Left lung (tissue), 14 donors: ENCODE measurements at places on chromosomes 16 and 17. TPM values are rescaled to one million over a fixed set of nuclear protein-coding genes. Genes with fewer than 3 reads are reported as not detected.

The HEATR3 gene
- 18.0 TPM for polyA plus RNA-seq

The C16orf89 gene
- 145 TPM for polyA plus RNA-seq

The ABCC12 gene
- polyA plus RNA-seq, result 0.06 TPM

The ANKRD40CL gene
- 0.47 TPM for polyA plus RNA-seq

The TPSD1 gene
- not detected for polyA plus RNA-seq

The USH1G gene
- 0.07 TPM for polyA plus RNA-seq

The TBC1D3E gene
- polyA plus RNA-seq, result not detected

The OR3A2 gene
- 0.08 TPM for polyA plus RNA-seq

GRCh38 chr16:65244787-65245186, 122.9 kb upstream of the CDH11 start:
- DNase-seq, result no peak

DNA sequence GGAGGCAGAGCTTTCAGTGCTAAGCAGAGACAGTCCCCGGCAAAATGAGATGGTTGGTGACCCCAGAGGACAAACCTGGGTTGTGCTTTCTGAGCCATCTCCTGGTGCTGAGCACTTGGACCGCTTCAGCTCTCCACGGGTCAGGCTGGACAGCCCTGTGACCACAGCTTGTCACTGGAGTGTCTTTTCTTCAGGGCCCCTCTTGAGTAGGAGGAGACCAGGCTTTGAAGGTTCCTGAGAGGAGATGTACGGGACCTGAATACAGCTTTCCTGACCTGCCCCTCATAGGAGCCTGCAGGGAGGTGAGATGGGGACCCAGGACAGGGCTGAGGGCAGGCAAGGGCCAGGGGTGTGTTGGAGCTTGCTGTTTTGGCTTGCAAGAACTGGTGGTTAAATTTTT, 17.8 kb upstream of the ADGRG1 start:
- no peak for DNase-seq

DNA sequence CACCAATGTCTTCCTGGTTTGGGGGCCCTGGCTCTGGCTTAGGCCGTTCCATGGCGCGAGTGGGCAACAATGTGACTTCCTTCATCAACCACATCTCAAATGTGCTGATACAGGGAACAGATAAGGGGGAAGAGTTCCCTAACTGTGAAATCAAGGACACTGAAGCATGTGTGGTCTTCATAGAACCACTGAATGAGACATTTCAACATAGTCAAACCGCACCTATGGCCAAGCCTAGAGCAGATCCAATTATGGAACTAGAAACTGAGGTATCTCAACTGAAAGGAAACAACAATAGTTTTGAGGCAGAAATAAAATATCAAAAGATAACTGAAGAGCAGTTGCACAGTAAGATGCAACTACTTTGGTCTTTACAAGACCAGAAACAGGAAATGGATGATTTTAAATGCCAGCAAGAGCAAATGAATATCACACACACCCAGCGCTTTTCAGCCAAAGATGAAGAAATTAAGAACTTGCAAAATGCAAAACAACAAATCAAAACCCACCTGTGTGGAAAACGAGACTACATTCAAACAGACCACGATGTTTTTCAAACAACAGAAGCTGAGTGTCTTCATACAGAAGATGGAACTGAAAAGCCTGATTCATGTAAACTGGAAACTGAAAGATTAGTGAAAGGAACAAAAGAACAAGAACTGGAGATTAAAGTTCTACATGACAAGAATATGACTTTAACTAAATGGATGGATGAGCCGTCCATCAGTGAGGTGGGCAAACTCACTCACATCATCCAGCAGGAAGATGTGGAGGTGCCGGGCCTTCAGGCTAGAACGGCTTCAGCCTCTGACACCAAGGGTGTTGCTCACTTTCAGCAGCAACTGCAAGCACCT, 18.1 kb upstream of the LCMT1 start:
- no peak for DNase-seq

GRCh38 chr17:39938140-39938869, 10.8 kb downstream of the LRRC3C start:
- no peak for DNase-seq

- DNase-seq, result no peak
These were observed 101.8 kb upstream of the CDH8 start for GRCh38 chr16:62137996-62138395.

GRCh38 chr17:2059547-2060384, 4.9 kb downstream of the HIC1 start:
- no peak for DNase-seq

GRCh38 chr17:40550608-40551007, 14.7 kb downstream of the CCR7 start:
- DNase-seq, result no peak
